K562 (cell line): ENCODE measurements at places on chromosomes 4 and X. TPM values are rescaled to one million over a fixed set of nuclear protein-coding genes. Genes with fewer than 3 reads are reported as not detected.

CYLC1 gene
- total RNA-seq, result not detected in 2 replicates

CRLF2 gene
- total RNA-seq, result not detected in 2 replicates

OTUD6A gene
- total RNA-seq, result not detected in 2 replicates

ITIH6 gene
- not detected in 2 replicates for total RNA-seq

CDKL5 gene
- 0.11 and 0.16 TPM in 2 replicates for total RNA-seq

- DNase-seq, result no peak
- peaks cover 32% of the 10 kb centered on the region for H3K27me3 ChIP-seq
- no peak overlapping the region for H3K27ac ChIP-seq
- no peaks in the 10 kb centered on the region for H3K4me1 ChIP-seq
Measured at GRCh38 chr4:6198768-6199421, 1.5 kb downstream of the JAKMIP1 start.
